ENCODE measurements at places on chromosomes 11 and 22.

DNA sequence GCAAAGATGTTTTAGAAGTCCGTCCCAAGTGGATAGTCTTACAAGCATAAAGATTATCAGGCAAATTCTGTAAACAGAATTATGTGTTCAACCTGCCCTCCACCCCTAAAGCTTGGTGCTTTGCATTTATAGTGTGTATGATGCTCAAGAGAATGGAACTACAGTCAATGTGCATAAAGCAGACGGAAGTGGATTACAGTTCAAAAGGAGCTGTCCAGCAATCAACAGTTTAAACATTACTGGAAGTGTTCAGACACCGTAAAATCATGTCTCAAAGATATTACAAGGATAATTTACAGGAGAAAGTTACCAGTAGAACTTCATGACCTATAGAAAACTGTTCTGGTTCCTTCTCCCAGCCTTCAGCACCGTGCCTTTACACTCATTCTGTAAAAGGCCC is 1.0 kb downstream of the RIC3 start:
- DNase-seq = no peak

DNA sequence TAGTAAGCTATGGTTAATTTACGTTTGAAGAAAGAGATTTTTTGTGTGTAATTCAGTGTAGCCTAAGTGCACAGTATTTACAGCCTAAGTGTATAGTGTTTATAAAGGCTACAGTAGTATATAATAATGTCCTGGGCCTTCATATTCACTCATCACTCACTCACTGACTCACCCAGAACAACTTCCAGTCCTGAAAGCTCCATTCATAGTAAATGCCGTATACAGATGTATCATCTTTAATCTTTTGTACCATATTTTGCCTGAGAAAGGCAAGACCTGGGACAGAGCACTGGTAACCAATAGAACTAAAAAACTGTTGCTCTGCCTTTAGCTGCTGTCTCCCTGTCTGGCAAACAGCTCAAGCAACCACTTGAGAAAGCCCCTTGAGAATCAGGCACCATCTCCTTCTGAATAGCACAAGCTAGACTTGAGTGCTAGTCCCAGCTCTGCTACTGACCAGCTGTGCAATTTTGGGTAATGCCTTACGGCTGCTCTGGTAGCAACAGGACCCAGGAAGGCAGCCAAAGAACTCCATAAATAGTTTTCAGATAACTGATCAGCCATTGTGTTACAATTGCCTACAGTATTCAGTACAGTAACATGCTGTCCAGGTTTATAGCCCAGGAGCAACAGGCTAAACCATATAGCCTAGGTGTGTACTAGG is 131.3 kb downstream of the KCNC1 start:
- no peak for DNase-seq

DNA sequence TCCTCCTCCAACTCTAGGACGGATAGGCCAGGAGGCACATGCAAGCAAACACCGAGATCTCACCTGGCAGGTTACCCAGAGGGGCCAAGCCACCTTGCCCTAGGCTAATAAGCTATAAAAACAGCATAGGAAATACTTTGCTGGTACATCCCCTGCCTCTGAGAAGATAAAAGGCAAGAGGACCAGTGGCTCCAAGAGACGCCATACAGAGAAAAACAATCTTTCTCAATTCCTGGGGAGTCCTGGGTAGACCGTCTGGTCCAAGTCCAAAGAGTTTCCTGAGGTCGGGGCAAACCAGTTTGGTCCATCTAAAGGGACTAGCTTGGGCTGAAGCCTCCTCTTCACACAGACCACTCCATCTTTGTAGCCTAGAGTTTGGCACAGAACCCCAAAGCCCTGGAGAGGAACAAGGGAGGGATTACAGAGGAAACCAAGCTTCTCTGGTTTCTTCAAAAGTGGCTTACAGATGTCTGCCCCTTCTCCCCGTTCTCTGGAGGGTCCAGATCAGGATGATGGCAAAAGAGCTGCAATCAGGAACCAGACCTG is 40.4 kb downstream of the NUMA1 start:
- no peak for DNase-seq

- DNase-seq = no peak
These were observed 1.4 kb downstream of the MRGPRF start for GRCh38 chr11:69011624-69012091.

DNA sequence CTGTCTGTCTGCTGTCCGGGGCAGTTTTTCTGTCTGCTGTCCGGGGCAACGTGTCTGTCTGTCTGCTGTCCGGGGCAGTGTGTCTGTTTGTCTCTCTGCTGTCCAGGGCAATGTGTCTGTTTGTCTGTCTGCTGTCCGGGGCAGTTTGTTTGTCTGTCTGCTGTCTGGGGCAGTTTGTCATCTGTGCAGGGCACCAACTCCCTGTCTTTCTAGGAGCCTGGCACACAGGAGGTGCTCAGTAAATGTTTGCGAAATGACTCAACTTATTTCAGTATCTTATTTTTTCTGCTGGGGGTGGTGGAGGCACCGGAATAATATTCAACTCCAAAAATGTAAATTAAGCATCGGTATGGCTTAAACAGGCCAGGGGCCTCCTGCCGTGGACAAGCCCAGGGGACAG is 12.0 kb upstream of the TTLL12 start:
- DNase-seq = no peak

GRCh38 chr22:45948081-45948648 is 28.8 kb downstream of the WNT7B start:
- no peak for DNase-seq

- no peak for DNase-seq
These were observed 732 bp upstream of the PC start for GRCh38 chr11:66958956-66959274.

GRCh38 chr22:37163575-37164504 is 14.1 kb upstream of the IL2RB start:
- no peak for DNase-seq

- DNase-seq = no peak
These were observed 54.8 kb upstream of the FDX1 start for GRCh38 chr11:110374921-110375320.
